ENCODE measurements at places on chromosomes 1 and 21. TPM values are rescaled to one million over a fixed set of nuclear protein-coding genes. Genes with fewer than 3 reads are reported as not detected.

DNA sequence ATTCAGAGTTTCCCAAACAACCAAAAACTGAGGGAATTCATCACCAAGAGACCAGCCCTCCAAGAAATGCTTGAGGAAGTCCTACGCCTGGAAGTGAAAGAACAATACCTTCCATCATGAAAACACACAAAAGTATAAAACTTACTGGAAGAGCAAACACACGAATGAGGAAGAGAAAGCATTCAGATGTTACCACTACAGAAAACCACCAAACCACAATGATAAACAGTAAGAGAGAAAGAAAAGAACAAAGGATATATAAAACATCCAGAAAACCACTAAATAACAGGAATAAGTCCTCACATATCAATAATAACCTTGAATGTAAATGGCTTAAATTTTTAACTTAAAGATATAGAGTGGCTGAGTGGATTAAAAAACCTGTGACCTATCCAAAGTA, 58.5 kb upstream of the BCL10 start:
- DNase-seq: no peak

Gene MATN1
- not detected for total RNA-seq

Gene PTGFR
- 0.37 TPM for total RNA-seq

DNA sequence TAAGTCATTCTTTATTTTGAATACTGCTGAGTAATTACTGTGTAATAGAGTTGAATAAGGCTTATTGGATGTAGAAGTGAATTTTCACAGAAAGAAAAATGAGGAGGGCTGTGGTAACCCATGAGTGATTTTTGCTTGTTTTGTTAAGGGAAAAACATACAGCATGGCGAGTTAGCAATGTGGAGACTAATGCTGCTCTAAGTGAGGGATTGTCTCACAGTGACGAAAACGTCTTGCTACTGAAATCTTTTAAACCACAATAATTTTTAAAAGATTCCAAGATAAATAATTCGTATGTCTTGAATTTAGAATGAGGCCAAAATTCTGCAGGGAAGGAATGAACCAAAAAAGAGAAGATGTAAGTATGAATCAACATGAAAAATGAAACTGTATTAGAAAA, 16.2 kb upstream of the PLA2G4A start:
- DNase-seq: no peak

DNA sequence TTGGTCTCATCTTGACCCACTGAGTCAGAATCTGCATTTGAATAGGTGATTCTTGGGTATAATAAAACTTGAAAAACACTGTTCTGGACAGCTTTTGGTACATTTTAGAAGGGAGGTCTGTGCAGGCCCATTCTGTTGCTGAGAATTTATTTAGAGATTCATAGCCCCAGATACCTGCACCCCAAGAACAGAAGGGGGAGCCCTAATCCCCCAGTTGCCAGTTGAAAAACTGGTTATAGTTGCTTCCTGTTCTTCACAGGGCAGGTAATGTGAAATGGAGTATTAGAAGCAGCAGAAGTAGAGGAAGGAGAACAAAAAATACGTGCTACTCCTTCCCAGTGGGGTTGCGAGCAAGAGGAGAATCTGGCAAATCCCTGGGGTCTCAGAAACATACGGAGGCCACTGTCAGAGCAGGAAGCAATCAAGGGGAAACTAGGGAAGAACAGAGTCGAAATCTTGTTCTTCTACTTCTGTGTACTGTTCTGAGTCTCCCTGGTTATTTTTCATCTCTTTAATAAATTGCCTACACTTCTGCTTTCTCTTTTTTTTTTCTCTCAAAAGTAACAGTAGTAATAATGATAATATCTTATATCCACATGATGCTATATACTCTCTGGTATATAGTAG, 4.6 kb upstream of the CLCA2 start:
- DNase-seq: peak; percentile 64
